ENCODE measurements at places on chromosomes 11 and 22.

DNA sequence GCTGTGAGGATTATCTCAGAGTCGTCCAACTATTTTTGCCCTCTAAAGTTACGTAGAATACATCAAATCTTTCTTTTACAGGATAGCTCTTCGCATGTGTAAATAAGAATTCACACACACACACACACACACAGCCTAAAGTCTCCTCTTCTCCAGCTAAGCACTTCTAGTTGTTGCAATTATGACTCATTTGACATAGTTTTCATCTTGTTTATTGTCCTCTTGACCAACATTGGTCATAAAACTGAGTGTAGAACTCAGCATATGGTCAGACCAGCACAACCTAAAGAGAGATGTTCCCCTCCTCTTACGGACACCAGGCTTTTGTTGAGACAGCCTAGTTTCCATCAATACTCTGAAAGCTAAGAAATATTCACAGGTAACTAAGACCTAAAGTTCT, 234.2 kb downstream of the BLID start:
- DNase-seq = no peak

GRCh38 chr11:128305588-128305987, 281.8 kb downstream of the ETS1 start:
- no peak for DNase-seq

GRCh38 chr22:46006379-46007002, 29.5 kb upstream of the WNT7B start:
- peak; percentile 91 for DNase-seq

- no peak for DNase-seq
These were observed 82.6 kb downstream of the LRRC32 start for GRCh38 chr11:76587820-76588454.

Data from HTR-8/SVneo (cell line).